ENCODE measurements at places on chromosomes 11 and 22.

DNA sequence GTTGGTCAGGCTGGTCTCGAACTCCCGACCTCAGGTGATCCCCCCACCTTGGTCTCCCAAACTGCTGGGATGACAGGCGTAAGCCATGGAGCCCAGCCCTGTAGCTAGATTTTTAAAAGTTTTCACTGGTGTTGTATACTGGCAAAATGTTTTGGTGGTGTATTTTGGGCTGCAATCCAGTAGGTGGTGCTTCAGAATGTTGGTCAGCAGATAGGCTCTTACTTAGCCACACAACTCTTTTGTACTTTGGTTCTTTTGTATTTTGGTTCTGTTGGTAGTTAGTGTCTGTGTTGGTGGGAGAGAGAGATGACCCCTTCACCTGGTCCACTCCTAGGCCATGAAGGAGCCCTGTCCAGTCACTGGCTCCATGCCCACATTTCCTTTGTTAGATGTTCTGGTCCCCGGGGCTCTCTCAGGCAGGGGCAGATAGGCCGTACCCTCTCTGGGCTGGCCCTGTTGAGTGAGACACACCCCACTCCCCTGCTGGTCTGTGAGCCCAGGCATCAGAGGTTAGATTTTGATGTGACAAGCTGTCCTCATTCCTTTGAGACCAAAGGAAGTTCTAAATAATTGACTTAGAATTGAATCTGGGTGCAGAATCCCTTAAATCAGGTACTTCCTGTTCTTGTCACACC lies 123.8 kb downstream of the DDX10 start:
- DNase-seq: no peak

DNA sequence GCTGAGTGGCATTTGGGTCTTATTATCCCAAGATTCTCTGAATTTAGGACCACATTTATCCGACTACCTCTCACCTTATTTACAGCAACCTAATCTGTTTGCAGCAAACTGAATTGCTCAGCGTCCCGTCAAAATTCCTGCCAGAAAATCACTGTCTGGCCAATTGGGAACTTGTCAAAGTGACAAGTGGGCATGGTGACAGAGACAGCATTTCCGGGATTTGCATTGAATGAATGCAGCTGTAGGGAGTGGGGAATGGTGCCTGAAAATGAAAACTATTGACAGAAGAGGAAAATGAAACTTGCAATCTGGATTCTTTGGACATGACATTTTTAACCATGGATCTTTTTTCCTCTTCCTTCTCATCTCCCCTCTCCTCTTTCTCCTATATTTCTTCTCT lies 113.8 kb downstream of the NELL1 start:
- no peak for DNase-seq

DNA sequence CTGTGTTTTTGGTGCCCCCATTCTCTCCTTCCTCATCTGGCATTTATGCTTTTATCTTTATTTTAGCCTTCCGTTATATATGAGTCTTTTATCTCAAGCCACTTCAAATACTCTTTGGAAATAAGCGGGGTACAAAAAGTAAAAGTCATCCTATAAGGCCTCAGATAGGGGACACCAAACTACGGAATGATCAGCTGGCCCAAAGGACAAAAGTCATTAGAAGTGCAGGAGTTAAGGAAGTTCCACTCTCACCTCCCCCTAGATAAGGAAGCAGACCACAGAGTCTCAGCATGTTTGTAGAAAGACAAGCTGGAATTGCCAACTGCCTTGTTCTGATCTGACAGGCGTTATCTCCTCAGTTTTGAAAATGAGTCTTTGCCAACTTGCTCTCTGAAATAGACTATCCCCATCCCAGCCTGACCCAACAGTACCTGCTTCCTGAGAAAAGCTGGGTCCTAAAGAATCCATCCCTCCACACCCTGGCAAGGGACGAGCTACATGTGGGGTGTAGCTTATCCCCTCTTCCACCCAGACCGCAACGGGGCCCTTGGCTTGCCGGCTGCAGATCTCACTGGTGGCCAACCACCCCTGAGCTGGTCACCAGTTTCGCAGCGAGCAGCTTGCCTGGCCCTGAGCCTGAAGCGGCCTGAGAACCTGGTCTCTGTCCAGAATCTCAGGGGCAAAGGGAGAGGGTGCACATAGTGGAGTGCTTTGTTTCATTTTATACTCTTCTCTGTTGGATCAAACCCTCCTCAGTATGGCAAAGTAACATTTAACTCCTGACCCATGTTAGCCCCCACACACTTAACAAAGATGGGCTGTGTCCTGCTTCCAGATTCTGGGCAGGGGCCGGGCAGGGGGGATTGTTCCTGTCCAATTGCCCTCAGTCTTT lies 13.8 kb downstream of the FADS2 start:
- DNase-seq: no peak

DNA sequence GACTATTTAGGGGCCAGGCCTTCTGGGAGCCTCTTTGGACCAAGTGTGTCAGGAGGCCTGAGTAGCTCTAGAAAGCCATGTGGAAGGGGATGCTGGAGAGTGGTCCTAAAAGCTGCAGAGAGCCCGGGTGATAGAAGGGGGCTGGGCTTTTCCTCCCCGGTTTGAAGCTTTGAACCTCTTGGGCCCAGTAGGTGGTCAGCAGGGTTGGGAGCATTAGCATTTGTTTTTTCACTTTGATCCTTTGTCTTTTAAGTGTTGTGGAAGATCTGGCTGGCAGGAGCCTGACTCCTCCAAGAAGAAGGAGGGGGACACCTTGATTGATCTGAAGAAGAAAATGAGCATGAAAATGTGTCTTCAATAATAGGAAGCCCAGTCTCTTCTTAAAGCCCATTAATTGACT lies 596.6 kb downstream of the INSC start:
- no peak for DNase-seq

- DNase-seq: no peak
Observed at GRCh38 chr11:65767406-65767805, 13.4 kb downstream of the AP5B1 start.

GRCh38 chr11:19234231-19234817 lies 6.4 kb downstream of the E2F8 start:
- no peak for DNase-seq

- DNase-seq: no peak
Observed at GRCh38 chr22:49141761-49142160, 685.9 kb downstream of the BRD1 start.

GRCh38 chr11:9253086-9253485 lies 12.1 kb downstream of the DENND5A start:
- no peak for DNase-seq

GRCh38 chr11:46736615-46737014 lies 17.6 kb downstream of the F2 start:
- no peak for DNase-seq

GRCh38 chr22:29148826-29149225 lies 56.9 kb upstream of the EMID1 start:
- DNase-seq: no peak

GRCh38 chr11:57213342-57214097 lies 23.5 kb downstream of the APLNR start:
- no peak for DNase-seq

GRCh38 chr22:47337161-47337621 lies 574.7 kb downstream of the TBC1D22A start:
- no peak for DNase-seq

DNA sequence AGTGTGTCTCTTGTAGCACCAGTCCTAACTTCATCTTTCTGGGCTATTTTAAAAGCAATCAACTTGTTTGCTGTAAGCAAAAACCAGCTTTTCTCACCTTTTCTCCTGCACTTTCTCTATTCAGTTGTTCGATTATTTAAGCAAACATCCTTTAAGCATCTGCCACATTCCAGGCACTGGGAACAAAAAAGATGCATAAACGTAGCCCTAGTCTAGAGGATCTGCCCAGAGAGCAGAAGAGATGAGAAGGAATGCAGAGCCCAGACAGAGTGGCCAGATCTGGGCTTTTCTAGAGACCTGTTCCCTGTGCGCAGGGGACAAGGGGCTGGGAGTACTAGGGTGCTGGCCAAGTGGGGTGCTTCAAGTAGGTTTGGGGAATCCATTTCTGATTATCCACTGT lies 8.4 kb downstream of the APLNR start:
- no peak for DNase-seq

DNA sequence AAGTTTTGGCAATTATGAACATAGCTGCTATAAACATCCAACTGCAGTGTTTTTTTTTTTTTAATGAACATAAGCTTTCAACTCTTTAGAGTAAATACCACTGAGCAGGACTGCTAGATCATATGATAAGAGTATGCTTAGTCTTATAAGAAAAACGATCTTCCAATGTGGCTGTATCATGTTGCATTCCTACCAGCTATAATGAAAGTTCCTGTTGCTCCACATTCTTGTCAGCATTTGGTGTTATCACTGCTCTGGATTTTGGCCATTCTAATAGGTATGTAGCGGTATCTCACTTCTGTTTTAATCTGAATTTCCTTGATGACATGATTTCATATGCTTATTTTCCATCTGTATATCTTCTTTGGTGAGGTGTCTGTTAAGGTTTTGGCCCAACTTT lies 50.4 kb downstream of the PDGFD start:
- DNase-seq: no peak

DNA sequence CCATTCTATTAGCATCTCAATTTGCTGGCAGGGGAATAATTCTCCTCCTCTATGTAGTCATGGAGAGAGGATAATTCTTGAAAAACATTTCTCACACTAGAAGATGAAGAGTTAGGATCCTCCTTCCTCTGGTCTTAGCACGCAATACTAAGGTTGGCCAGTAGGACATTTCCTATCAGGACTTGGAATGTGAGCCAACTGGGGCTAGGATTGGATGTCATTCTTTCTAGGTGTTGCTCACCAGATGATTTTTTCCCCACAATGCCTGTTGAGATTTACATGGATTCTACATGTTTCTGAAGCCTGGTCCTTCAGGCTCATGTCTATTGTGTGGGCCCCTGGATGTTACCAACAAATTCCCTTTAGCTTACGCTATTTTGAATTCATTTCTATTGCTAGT lies 28.0 kb downstream of the SLN start:
- no peak for DNase-seq
